Activated naive CD4-positive, alpha-beta T cell (primary cell): ENCODE measurements at places on chromosomes 12 and 14.

- peak; percentile 81 for DNase-seq
Observed at GRCh38 chr12:53054112-53054878, 4.4 kb downstream of the TNS2 start.

GRCh38 chr12:80884651-80885050 lies 53.1 kb downstream of the LIN7A start:
- no peak for DNase-seq

GRCh38 chr12:24127919-24128721 lies 178.7 kb upstream of the SOX5 start:
- no peak for DNase-seq

GRCh38 chr12:90512518-90512917 lies 442.5 kb downstream of the CCER1 start:
- DNase-seq, result no peak

DNA sequence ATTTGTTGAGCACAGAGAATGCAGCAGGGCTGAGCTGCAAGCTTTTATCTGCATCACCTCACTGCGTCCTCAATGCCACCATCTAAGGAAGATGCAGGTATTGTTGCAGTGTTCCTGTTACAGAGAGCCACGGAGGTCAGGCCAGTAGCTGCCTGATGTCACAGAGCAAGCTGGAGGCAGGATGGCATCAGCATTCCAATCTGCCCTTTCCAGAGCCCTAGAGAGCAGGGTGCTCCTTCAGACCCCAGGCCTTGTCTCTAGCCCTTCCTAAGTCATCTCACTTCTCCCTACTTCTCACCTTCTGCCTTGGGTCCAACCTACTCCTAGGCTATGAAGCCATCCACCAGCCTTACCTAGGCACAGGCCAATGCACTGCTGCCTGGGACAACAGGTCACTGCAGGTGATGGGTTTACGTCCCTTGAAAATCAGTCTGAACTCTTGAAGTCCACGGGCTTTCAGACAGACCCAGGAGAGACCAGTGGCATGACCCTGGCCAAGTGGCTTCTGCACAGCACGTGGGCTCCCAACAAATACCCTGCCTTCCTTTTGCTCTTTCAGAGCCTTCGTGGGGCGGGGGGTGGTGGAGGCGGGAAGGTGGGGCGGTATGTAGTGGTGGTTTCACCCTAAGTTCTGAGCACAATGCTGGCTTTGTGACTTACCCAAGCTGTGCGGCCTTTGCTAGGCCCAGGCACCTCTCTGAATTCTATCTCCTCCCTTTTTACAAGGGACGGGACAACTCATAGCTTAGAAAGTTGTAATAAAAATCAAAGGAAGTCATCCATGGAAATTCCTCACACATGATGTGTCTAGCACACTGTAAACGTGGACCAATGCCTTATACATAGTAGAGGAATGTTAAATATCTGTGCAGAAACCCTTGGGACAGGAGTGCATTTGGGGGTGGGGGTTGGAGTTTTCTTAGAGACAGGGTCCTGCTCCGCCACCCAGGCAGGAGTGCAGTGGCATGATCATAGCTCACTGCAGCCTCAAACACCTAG lies 136.0 kb downstream of the KSR2 start:
- DNase-seq, result no peak

- DNase-seq, result no peak
Observed at GRCh38 chr12:100651108-100651507, 77.6 kb downstream of the GAS2L3 start.

DNA sequence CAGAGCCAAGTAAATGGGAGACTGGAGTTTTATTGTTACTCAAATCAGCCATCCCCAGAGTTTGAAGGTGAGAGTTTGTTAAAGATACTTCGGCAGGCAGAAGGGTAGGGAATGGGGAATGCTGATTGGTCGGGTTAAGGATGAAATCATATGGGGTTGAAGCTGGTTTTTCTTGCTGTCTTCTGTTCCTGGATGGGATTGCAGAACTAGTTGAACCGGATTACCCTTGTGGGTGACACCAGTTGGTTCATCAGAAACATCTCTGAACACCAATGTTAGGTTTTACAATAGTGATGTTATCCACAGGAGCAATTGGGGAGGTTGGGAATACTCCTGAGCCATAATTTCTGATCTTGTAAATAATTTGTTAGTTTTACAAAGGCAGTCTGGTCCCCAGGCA lies 18.7 kb upstream of the SMCO2 start:
- DNase-seq, result no peak
